Vagina (tissue), 2 donors: ENCODE measurements at places on chromosomes 3 and 15. TPM values are rescaled to one million over a fixed set of nuclear protein-coding genes. Genes with fewer than 3 reads are reported as not detected.

CCDC13 gene
- 1.2 TPM for total RNA-seq

TTC23 gene
- 64.1 TPM for total RNA-seq

- peak; percentile 82 for DNase-seq
- H3K27ac ChIP-seq = no peak overlapping the region
- no peaks in the 10 kb centered on the region for H3K36me3 ChIP-seq
Measured at GRCh38 chr15:69319384-69320375, 21.0 kb downstream of the PAQR5 start.

DNA sequence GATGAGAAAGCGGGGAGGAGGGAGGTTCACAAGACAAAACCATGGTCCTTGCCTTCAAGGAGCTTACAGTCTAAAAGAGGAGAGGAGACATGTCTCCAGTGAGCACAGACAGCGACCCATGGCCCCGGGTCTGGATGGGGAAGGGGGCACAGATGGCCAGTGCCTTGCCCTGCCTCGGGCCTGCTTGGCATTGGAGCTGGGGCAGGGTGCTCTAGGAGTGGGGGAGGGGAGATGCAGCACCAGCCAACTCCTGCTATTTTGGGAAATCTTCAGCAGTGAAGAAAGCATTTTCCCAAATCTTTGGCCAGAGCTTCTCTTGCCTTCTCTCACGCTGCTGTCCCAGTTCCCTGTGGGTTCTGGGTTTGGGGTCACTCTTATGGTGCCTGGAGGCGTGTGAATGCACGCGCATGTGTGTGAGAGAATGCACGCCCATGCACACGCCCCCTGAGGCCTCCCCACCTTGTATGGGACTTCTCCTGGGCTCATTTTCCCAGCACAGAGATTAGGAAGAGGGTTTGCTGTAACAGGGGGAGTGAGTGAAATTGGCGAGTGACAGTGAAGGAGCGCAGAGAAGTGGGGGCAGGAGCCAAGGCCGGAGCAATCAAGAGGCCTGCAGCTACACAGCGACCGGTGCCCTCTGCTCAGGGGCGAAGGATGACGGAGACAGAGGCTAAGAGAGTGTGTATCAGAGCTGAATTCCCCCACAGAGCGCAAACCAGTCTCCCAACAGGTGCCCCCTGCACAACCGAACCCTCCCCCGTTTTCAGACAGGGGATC is 71.5 kb downstream of the SEMA5B start:
- no peak for DNase-seq
- no peak overlapping the region for H3K4me3 ChIP-seq
- no peaks in the 10 kb centered on the region for H3K27me3 ChIP-seq
- peaks cover 17% of the 10 kb centered on the region for H3K4me1 ChIP-seq

GRCh38 chr3:52322466-52322865 is 6.3 kb downstream of the DNAH1 start:
- peaks cover 8% of the 10 kb centered on the region for H3K4me1 ChIP-seq
- no peaks in the 10 kb centered on the region for H3K36me3 ChIP-seq
- no peak overlapping the region for H3K27ac ChIP-seq
- H3K4me3 ChIP-seq = no peak overlapping the region

DNA sequence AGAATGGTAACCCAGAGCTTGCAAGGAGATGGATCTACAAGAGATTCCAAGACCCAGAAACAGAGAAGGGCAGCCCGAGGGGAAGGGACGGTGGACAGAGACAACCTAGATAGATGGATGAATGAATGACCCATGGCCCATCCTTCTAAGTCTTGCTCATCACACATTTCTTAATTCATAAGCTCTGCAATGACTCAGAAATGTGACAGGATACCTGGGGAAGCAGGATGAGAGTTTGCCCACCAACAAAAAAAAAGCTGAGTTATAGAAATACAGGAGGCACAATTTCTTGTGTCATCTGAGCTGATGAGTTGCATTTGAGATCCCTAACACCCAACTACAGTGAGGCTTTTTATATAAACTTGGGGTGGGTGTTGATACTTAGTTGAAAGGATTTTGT is 76.6 kb downstream of the CNTN3 start:
- H3K27me3 ChIP-seq = no peaks in the 10 kb centered on the region
- H3K4me3 ChIP-seq = no peak overlapping the region
- no peaks in the 10 kb centered on the region for H3K4me1 ChIP-seq
- no peak overlapping the region for H3K27ac ChIP-seq

HTD2 gene
- total RNA-seq = 3.7 TPM

- H3K4me3 ChIP-seq = no peak overlapping the region
- no peaks in the 10 kb centered on the region for H3K4me1 ChIP-seq
- DNase-seq = no peak
Measured at GRCh38 chr15:64275934-64276333, 80.0 kb downstream of the CSNK1G1 start.

- H3K27me3 ChIP-seq = no peaks in the 10 kb centered on the region
- peak within 1 kb of the TSS; percentile 63 for H3K4me3 ChIP-seq
- peak within 1 kb of the TSS; percentile 63 for H3K27ac ChIP-seq
- no peak for DNase-seq
Measured at GRCh38 chr3:44554626-44555592, at the start of gene ZKSCAN7. Gene ZKSCAN7 (plus strand): TSS chr3:44555193. CDS start chr3:44557048, 1,855 bp downstream.

DNA sequence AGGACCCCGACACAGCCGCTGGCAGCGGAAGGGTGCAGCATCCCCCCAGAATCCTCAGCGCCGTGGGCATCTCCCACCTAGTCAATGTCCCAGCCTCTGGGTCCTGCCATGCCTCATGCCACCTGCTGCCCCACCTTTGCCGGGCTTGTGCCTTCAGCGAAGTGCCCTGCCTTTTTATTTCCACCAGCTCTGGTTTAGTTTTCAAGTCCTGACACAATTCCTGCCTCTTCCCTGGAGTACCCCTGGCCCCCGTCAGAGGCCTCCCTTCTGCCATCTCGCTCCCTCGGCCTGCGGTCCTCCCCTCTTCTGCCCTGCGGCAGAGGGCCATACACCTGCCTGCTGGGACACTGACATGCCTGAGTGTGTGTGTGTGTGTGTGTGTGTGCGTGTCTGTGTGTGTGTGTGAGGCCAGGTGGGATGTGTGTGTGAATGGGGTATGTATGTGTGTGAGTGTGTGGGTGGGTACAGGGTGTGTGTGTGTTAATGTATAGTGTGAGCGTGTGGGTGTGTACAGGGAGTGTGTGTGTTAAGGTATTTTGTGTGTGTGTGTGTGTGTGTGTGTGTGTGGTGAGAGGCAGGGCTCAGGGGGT is 129.9 kb downstream of the SMAD6 start:
- H3K27me3 ChIP-seq = no peaks in the 10 kb centered on the region
- no peaks in the 10 kb centered on the region for H3K36me3 ChIP-seq
- no peaks in the 10 kb centered on the region for H3K4me1 ChIP-seq
- H3K27ac ChIP-seq = no peak overlapping the region
- H3K4me3 ChIP-seq = no peak overlapping the region

UNC13C gene
- not detected for total RNA-seq
